Stimulated activated CD8-positive, alpha-beta memory T cell treated with anti-CD3 and anti-CD28 coated beads, Interleukin-15, amount 100 ng/mL, for 48 hours (primary cell): ENCODE measurements at places on chromosomes 5 and 9.

DNA sequence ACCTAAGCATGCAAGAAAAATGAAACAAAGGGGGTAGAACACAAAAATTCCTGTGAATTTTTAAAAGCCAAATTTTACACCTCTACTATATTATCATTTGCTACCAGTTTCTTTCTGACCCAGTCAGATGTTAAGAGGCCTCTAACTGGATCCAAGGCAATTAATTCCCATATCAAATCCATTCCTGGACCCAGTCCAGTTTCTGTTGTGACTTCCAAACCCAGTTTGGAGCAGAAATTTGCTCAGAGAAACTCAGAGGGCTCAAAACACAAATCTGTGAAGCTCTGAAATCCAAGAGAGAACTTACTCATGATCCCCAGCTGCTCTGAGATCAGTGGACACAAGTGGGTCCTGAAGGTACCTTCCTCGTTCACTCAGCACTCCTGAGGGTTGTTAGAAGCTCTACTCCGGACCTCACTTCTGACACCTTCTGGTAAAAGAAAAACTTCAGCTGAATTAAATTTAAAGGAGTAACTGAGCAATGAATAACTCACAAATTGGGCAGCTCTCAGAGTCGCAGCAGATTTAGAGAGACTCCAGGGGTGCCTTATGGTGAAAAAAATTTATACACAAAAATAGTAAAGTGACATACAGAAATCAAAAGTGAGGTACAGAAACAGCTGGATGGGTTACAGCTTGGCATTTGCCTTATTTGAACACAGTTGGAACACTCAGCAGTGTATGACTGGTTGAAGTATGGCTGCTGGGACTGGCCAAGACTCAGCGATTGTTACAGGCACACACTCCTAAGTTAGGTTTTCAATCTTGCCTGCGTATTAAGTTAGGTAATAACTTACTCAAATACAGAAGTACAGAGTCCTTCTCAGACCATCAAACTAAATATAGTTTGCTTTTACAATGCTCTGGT is 32.4 kb downstream of the INSL4 start:
- DNase-seq, result no peak

- no peak for DNase-seq
Measured at GRCh38 chr9:130956636-130957450, 17.8 kb upstream of the FIBCD1 start.

DNA sequence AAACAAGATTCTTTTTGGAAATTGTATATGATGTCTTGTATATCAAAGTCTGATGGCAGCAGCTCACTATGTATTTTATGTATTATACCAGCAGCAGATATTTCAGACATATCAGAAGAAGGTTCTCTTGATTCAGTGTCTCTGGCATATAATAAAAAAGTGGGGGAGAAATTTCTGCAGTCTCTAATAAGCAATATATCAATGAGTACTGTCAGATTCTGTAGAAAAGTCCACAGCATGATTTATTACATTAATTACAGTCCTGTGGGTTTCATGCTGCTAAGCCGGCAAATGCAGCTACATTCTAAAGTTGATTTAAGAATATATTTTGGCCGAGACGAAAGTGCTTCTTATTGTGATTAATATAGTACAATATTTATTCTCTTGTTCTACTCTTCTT is 113.1 kb downstream of the KIAA1958 start:
- no peak for DNase-seq

DNA sequence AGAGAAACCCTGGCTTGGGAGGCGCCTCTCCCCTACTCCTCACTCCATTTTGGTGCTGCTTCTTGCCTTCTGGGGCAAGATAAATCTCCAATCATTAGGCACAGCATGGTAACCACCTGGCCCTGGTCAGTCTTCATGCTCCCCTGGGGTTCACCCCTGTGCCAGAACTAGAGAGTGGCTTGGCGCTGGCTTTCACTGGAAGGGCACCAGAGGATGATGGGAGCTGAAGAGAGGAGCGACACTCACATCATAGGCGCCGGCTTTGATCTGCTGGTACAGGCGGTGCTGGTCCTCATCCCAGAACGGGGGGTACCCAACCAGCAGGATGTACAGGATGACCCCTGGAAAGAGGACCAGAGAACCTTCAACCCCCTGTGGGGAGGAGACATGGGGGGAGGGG is 38.1 kb downstream of the CAMK2A start:
- no peak for DNase-seq

- no peak for DNase-seq
Measured at GRCh38 chr9:13282998-13283397, 3.5 kb upstream of the MPDZ start.

DNA sequence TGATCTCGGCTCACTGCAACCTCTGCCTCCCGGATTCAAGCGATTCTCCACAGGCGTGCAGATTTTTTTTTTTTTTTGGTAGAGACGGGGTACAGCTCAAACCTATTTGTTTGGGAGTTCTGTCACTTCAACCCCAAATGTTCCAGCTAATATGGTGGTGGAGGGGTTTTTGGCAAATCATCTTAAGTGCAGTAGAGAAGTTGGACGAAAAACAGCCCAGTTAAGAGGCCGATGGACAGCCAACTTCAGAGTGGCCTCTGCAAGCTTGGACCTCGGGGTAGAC is 756 bp upstream of the PRR7 start:
- DNase-seq, result no peak

DNA sequence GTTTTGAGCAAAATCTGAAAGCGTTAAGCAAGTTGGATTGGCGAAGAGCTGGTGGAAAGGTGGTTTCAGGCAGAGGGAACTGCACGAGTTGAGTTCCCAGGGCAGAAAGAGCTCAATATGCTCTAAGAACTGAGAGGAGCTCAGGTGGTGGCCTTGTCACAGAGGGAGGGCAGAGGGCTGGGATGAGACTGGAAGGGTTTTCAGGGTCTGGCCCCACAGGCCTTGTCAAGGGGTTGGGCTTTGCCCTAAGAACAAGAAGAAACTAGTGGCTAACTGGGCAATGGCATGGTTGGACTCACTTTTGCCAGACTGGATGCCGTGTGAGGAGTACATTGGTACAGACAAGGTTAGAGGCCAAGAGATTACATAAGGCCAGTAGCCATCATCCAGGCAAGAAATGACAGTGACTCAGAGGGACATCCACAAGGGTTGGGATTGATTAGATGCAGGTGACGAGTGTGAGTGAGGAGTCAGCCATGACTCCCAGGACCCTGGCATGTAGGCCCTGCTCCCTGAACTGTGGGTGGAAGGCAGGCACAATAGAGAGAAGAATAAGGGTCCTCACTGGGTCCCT is 75.1 kb upstream of the SMIM23 start:
- no peak for DNase-seq

GRCh38 chr5:139878093-139878492 is 82.5 kb downstream of the PSD2 start:
- no peak for DNase-seq

- DNase-seq, result no peak
Measured at GRCh38 chr9:113153599-113153998, 2.8 kb downstream of the SLC31A2 start.

GRCh38 chr5:109318455-109319108 is 91.2 kb downstream of the PJA2 start:
- DNase-seq, result no peak

GRCh38 chr5:147586832-147587231 is 77.0 kb upstream of the DPYSL3 start:
- DNase-seq, result no peak

DNA sequence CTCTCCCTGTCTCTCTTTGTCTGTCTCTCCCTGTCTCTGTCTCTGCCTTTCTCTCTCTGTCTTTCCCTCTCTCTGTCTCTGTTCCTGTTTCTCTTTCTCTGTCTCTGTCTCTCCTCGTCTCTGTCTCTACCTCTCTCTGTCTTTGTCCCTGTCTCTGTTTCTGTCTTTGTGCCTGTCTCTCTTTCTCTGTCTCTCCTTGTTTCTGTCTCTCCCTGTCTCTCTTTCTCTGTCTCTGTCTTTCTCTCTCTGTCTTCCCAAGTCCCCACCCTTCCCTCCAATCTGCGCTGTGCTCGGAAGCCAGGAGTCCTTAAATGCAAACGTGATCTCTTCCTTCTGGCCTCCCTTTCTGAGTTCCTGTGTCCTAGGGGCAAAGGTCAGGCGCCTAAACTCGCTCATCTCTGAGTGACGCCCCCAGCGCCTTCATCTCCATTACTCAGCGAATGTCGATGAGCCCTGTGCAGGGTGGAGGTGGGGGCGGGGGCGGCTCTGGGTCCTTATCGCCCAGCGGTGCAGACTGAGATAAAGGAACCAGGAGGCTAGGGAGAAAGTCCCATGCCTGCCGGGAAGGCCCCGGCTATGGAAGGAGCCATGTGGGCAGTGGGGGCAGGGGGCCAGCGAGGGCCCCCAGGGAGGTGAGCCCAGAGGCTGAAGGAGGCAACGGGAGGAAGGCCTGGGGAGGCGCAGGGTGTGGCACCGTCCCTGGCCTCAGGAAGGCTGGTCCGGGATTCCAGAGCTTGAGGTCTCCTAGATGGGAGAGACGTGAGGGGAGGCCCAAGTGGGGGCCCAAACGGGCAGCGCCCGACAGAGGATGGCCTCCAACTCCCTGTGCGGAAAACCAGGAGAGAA is 1.5 kb upstream of the SLC6A19 start:
- no peak for DNase-seq

GRCh38 chr5:65334077-65334476 is 147.6 kb downstream of the ADAMTS6 start:
- no peak for DNase-seq

- DNase-seq, result no peak
Measured at GRCh38 chr5:168307925-168308584, 16.6 kb downstream of the WWC1 start.

- DNase-seq, result no peak
Measured at GRCh38 chr5:32331217-32331934, 18.6 kb upstream of the MTMR12 start.

DNA sequence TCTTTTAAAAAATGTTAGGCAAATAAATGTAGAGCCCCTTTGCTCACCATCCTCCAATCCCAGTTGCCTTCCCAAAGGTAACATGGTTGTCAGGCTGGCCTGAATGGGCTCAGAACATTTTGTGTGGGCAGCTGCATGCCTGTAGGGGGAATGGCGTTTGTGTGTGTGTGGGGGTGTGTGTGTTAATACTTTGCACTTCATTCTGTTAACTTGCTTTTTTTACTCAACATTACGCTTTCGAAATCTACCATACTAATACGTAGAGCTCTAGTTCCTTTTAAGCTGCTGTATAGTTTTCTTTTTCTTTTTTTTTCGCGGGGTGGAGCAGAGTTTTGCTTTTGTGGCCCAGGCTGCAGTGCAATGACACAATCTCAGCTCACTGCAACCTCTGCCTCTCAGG is 14.0 kb downstream of the MYOZ3 start:
- DNase-seq, result no peak

DNA sequence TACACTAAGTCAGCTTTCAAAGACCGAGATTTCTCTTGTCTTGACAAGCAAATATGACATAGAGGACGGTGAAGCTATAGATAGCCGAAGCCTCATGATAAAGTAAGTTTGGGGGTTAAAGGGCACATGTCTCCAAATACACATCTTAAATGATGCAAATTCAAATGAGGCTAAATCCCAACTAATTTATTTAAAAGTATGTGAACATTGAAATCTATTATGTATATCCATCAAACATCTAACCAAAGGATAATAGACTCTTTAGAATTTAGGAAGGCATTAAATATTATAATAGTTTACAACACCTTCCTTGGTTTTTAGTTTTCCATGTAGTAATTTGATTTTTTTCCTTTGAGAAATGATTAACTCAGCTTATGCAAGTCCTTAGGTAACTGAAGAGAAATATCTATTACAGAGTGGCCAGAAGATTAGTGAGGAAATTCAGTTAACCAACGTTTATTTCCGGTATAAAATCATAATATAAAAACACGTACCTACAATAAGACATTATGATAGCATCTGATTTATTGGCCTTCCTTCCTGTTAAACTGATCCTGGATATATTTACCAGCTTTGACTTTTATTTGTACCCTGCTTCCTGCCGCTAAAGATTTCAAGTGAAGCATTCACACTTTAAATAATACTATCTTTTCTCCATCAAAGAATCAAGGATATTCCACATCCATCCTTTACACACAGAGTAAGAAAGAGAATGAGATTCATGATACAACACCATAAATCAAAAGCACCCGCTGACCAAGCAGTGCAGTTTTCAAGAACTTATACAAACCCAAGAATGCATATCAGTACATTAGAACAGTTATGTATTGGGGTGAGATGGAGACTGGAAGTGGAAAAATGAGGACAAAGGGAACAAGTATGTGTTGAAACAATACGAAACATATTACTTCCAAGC is 31.9 kb upstream of the F2R start:
- DNase-seq, result no peak

DNA sequence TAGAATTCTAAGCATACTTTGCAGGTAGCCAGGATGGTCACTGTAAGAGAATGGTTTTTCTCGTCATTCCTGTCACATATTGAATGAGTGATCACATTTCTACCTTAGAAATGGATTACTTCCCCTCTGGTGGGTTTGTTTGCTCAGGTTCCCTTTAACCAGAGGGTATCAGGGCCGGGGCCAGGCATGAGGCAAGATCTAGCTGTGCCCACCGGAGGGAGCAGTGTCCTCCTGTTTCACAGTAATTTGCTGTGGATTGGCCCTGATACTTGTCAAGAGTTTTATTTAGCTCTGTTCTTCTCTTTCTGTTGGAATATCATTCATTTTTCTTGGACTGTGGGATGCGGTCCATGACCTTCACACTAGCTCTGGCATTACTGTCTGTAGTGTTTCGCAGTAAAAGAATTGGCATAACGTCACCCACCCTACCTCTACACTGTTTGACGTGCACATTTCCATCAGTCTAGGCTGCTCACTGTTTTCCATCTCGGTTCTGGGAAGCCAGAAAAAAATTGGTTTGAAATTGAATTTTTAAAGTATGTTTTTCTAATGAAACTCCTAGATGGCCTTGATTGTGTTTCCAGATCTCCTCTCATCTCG is 42.4 kb upstream of the ZBED3 start:
- DNase-seq, result no peak

- DNase-seq, result no peak
Measured at GRCh38 chr5:128591598-128592455, 53.8 kb upstream of the FBN2 start.

- DNase-seq, result no peak
Measured at GRCh38 chr9:89309608-89310474, 1.2 kb upstream of the CKS2 start.

DNA sequence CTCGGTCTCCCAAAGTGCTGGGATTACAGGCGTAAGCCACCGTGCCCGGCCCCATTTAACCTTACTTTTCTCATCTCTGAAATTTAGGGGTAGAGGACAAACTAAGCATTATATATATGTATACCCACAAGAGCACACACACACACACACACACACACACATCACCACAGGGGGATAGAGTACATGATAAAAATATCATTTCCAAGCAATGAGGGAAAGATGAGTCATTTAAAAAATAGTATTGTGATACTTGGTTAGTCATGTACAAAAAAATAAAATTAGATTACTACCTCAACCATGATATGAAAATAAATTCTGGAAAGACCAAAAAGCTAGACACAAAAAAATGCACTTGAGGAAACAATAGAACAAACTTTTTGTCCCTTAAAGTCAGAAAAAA is 67.2 kb downstream of the CDH18 start:
- no peak for DNase-seq

- peak; percentile 32 for DNase-seq
Measured at GRCh38 chr5:36876965-36877666, 547 bp downstream of the NIPBL start.

- no peak for DNase-seq
Measured at GRCh38 chr5:32129074-32129598, 45.0 kb downstream of the GOLPH3 start.
